ENCODE measurements at places on chromosomes 5 and 9.

GRCh38 chr5:176384991-176385390, 3.4 kb downstream of the NOP16 start:
- DNase-seq = no peak

GRCh38 chr9:114388764-114389375, 1.1 kb upstream of the AKNA start:
- no peak for DNase-seq

DNA sequence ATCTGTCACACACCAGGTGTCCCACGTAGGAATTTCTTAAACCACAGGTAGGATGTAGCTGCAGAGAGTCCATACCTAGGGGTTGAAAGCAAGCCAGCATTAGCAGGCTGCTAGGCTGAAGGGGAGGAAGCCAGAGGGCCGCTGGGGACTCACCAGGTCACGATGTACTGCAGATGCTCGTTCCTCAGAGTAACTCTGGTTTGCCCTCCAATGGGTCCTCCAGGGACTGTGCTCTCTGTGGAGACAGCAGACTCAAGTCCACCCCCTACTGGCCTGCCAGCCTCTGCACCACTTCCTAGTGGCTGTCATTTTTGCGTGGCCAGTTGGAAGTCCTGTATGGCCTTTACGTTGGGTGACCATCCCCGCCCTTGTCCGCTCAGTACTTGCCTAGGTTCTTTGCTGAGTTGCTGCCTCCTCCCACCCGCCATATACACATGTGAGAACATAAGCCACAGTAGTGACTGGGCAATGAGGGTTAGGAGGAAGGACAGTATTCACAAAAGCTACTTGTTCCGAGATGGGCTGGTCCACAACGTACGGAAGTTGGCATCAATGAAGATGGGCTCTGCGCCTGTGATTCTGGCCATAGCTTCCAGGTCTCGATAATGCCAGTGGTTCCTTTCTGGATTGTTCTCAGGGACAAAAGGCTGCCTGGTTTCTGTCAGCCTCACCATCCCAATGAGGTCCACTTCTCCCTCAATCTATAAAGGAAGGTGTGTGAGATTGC, 4.1 kb downstream of the RPL7A start:
- DNase-seq = no peak

DNA sequence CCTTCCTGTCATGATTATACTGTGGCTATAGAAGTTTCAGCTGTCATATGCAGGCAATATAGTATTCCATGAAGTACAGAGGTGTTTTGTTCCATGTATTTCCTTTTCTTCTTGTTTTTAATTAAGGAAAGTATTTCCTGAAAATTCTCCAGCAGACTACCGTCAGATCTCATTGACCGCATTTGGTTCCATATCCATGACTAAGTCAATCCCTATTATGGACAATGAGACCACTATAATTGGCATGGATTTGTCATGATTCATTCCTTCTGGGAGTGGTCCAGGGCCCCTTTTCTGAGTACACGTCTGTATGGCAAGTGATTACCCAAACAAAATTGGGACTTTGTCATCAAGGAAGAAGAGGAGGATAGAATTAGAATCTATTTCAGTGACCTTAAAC, 283.2 kb upstream of the CLINT1 start:
- no peak for DNase-seq

GRCh38 chr5:14112998-14113652, 30.0 kb upstream of the TRIO start:
- DNase-seq = no peak

GRCh38 chr5:110258460-110259216, 467.8 kb downstream of the TMEM232 start:
- DNase-seq = no peak

GRCh38 chr5:112682621-112683061, 55.0 kb upstream of the APC start:
- no peak for DNase-seq

DNA sequence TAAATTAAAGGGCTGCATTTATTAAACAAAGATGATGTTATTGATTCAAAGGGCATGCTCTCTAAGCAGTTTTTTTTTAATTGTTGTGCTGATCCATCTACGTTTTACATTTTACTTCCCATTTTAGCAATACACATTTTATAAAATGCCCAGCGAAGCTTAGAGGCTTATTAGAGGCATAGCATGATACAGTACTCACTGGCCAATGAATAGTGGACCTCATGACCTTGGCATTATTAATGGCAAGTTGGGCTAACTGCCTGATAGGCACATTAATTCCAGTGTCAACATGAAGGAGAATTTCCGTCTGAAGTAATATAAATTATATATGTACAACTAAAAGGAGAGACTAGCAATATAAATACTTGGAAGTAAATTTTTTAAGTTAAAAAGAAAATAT, 837.2 kb downstream of the EFNA5 start:
- no peak for DNase-seq

DNA sequence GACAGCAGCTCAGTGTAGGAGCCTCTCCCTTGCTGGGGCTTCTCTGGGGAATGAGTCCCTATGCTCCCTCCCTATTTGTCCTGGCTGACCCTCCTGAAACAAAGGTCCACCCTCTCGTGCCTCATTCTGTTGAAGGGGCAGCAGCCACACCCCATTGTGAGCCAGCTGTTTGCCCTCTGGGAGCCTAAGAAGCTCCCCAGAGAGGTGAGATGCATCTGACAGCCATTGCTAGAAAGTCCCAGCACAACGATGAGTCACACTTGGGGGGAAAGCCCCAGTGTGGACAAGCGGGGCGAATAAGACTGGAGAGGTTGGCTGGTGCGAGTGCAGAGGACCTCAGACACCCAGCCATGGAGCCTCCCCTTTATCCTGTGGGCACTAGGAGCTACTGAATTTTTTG, 101.4 kb downstream of the PPARGC1B start:
- DNase-seq = no peak

DNA sequence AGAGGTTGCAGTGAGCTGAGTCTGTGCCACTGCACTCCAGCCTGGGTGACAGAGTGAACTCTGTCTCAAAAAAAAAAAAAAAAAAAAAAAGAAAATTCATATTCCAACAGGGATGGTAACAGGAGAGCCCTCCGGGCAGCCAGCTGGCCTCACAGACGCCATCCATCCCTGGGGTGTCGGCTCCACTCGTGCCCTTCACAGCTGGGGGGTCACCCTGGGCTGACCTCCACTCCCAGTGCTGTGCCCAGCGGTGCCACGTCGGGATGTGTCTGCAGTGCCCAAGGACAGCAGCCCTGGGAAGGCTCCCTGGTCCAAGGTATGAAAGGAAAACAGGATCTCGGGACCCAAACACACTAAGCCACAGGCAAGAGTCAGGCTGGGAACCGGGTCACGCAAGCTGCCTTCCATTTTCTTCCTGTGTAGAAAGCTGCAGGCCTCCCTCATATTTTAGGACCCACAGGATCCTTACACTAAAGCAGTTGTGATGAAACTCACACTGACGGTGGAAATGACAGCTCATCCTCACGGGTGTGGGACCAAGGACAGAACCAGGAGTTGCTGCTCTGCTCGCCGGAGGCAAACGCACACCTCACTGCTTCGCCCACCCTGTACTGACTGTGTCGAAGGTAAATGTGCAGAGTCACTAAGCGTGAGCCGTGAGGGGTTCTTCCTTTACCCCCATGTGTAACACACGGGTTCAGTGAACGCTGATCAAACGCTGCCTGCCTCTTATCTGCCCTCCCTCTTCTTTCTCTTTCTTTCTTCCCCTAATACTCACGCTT, 5.3 kb downstream of the SLC12A7 start:
- no peak for DNase-seq

- no peak for DNase-seq
Measured at GRCh38 chr5:60585618-60586017, 114.3 kb downstream of the DEPDC1B start.

DNA sequence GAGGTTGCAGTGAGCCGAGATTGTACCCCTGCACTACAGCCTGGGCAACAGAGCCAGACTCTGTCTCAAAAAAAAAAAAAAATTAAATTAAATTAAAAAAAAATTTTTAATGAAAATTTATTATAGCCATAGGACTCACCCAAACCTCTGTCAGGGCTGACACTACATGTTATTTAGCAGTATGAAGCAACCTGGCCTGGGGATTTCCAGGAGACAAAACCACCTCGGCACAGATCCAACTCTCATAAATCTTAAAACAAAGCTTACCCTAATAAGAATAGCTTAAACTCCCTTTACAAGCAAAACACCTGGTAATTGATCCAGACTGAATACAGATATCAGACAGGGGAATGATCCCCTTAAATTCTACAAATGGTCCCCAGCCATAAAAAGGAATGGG, 38.4 kb downstream of the PPP1R2B start:
- no peak for DNase-seq

DNA sequence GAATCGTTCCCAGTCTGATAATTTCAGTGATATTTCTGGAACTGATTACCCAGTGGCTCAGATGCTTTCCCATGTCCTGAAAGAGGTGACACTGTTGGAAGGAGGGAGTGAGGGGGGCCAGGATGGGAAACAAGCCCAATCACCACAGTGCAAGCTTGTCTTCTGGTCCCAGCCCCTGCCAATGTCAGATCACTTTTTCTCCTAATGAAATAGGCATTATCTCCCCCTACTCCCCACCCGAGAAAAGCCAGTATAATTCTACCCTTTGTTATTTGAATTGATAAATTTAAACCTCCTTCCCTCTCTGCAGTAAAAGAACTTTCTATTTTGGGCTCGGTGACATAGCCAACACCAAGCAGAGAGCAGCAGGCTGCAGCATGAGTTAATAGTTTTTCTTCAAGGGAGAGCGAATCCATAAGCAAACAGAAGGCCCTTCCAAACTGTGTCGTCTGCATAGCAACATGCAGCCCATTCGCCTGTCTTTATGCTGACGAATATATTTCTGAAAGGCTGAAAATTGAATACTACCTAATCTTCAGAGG, 14.6 kb upstream of the PPP2CA start:
- no peak for DNase-seq

DNA sequence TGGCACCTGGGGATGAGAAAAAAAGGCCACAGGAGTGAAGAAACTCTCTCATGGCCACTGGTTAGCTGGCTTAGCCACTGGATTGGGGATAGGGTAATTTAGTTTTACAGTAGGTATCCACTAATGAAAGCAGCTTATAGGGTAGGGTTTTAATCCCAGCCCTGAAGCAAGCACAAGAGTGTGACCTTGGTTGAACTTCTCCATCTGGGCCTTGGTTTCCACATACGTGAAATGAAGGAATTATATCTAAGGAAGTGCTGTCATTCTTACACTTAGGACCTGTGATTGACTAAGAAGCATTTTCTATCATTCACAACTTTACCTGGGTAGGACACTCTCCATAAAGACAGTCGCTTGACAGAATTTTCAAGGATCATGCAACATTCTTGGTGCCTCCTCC, 49.6 kb downstream of the FAT2 start:
- DNase-seq = no peak

DNA sequence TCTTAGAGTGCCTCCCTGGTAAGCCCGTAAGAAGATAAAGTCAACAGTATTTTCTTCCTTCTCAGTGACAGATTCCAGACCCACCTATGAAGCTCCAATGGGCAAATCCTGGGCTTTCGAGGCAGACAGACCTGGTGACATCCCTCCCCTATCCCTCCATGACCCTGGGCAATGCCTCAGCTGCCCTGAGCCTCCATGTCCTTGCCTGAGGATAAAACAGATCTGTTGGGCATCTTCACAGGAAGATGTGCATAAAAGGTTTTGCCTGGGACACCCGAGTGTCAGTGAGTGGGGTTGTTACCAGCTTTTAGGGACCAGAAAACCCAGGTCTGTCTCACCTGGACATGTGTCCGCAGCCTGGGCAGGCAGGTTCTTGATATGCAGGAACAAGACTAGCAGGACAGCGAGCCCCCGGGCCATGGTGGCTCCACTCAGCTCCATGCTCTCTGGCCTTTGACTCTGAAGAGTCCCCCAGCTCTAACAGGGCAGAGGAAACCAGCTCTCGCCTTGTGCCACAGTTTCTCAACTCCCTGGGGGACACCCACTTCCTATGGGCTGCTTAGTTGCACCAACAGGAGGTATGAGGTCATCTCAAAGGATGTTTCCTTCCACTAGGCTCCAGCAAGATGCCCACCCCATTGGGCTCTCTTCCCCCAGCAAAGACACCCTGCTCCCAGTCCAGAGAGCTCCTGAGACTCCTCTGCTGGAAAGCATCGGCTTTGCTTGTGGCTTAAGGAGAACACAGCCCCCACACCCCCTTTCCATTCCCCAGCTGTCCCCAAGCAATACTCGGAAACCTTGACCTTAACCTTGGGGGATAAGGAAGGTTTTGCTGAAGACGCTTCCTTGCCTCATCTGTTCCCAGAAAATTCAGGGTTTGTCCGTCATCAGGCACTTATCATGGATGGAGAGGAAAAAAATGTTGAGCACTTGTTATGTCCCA, at the start of gene FCN1:
Gene FCN1 (minus strand): TSS at position 482 of the 943 bp plus-strand sequence. CDS start 41 bp downstream, at position 441.
- DNase-seq = no peak

DNA sequence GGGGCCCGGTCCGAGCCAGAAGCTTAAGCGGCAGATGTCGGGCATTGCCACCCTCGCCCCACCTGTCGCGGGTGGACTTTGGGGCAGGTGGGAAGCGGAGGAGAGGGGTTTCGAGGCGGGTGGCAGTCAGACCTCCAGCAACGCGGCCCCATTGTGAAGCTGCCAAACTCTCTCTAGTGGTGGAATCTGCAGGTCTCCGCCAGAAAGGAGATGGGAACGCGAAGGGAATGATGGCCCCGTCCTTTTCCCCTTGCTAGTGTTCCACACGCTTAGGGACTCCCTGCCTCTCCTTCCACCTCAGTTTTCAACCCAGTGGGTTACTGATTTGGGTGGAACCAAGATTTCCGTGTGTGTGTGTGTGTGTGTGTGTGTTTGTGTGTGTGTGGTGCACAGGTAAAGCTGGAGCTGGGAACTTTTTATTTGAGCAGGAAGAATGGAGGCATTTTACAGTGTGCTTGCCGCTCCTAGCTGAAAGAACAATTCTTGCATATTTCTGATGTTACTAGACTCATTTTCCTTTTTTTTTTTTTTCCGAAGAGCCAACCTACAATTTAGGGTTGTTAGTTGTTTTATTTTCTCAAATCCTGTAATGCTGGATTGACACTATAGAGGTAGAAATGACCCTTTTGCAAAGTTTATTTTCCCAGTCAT, 1.3 kb downstream of the MACIR start:
- DNase-seq = no peak

- DNase-seq = no peak
Measured at GRCh38 chr5:113091622-113092021, 115.0 kb downstream of the DCP2 start.

DNA sequence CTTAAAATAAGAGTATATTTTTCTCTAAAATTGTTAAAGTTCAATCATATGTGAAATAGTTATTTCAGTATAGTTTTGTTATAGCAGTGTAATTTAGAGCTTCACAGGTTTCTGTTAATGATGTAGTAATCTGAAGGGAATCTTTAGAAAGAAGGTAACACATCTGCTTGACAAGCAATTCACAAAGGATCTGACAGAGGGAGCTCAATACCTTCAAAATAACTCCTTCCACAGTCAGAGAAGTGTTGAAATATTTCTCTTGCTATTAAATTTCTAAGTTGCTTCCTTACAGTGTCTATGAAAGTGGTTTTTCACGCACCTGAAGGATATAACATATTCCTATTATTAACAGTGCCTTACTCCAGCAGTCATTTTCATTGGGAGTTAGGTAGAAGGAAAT, 44.9 kb downstream of the SLC25A51 start:
- DNase-seq = no peak
